ENCODE measurements at places on chromosomes 13 and 19. TPM values are rescaled to one million over a fixed set of nuclear protein-coding genes. Genes with fewer than 3 reads are reported as not detected.

Gene COX7A1
- total RNA-seq, result 26.8 TPM

- peaks cover 69% of the 10 kb centered on the region for H3K36me3 ChIP-seq
- no peak overlapping the region for H3K27ac ChIP-seq
- no peak for DNase-seq
Measured at GRCh38 chr19:46692918-46693722, 23.8 kb downstream of the PRKD2 start.

- no peaks in the 10 kb centered on the region for H3K27me3 ChIP-seq
- no peaks in the 10 kb centered on the region for H3K36me3 ChIP-seq
- H3K4me1 ChIP-seq, result peaks cover 24% of the 10 kb centered on the region
- peak overlapping the region; percentile 71 for H3K27ac ChIP-seq
- H3K4me3 ChIP-seq, result no peak overlapping the region
- peak; percentile 71 for DNase-seq
Measured at GRCh38 chr13:97328222-97328790, 105.7 kb upstream of the RAP2A start.

Gene MBNL2
- total RNA-seq, result 76.5 TPM

Gene HIF3A
- total RNA-seq, result 8.5 TPM

Gene SIGLECL1
- not detected for total RNA-seq
